CD4-positive, alpha-beta T cell treated with Interleukin-15 for 1 hour (primary cell): ENCODE measurements at places on chromosomes 2 and 18.

DNA sequence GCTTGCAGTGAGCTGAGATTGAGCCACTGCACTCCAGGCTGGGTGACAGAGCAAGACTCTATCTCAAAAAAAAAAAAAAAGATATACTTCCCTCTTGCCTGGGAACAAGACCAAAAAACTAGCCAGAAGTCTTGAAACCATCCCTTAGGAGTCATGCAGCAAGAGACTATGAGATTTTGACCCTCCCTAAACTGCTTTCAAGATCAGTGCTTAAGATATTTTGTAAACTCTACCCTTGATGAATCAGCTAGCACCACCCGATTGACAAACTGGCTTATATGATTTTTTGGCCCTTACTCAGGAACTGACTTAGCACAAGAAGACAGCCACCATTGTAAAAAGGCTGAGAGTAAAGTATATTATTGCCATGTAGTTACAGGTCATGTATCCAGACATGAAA lies 3.8 kb downstream of the SULT1C3 start:
- DNase-seq, result no peak

GRCh38 chr18:79855147-79855933 lies 57.6 kb downstream of the KCNG2 start:
- no peak for DNase-seq

DNA sequence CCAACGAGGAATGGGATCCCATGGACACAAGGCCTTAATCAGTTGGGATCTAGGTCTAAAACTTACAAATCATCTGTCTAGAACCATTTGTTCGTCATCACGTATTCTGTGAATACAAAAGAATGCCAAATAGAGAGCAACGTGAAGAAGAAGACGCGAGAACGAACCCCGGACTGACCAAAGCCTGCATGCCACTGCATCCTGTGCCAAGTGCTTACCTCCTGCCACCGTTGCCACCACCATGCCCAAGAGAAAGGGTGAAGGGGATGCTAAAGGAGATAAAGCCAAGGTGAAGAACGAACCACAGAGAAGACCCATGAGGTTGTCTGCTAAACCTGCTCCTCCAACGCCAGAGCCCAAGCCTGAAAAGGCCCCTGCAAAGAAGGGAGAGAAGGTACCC lies 30.2 kb downstream of the ITSN2 start:
- no peak for DNase-seq

GRCh38 chr2:143560724-143561123 lies 431.5 kb downstream of the ARHGAP15 start:
- DNase-seq, result no peak

GRCh38 chr2:235674812-235675211 lies 181.0 kb downstream of the AGAP1 start:
- DNase-seq, result no peak

DNA sequence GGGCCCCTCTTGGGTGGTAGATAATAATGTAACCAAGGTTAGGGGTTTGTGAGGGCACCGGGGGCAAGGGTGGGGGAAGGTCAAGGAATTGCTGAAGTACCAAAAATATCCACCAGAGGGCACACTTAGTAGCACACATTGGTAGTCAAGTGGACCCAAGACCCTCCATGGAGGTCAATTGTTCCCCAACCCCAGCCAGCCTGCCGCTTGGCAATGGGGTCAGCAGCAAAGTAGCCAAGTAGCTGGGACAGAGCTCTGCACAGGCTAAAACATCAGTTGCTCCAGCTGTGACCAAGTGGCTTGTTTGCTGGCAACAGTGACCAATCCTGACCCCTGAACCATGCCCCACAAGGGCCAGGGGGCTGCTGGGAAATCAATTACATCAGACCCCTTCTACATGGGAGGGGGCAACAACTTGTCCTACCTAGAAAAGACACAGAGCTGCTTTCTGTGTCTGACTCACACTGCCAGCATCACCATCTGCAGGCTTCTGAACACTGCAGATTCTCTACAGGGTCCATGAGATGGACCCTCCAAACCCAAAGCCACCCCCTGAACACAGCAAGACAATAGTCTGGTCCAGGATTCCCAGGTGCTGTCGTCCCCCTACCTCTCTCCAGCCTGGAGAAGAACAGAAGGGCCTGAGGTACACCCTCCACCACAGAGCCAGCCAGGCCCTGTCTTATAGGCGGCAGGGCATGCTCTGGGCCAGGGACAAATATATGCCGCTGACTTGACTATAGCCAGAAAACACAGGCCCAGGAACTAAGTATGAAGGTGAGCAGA lies 76.0 kb downstream of the EMX1 start:
- DNase-seq, result peak; percentile 25

DNA sequence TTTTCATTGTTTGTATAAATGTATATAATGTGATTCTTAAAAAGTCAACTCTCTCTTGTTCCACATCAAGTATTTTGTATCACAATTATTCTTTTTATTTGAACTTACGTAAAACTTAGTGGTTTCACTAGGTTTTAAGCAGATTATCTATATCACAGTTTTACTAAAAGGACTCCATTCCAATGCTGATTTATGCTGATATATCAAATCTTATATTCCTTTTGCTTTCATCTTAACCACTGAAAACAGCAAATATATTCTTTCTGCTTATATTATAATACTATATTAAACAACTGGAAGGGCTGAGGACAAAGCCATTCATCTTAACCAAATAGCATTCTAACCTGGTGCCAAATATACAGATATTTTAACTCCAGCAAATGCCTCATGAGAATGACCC lies 24.2 kb downstream of the TRAPPC8 start:
- no peak for DNase-seq

DNA sequence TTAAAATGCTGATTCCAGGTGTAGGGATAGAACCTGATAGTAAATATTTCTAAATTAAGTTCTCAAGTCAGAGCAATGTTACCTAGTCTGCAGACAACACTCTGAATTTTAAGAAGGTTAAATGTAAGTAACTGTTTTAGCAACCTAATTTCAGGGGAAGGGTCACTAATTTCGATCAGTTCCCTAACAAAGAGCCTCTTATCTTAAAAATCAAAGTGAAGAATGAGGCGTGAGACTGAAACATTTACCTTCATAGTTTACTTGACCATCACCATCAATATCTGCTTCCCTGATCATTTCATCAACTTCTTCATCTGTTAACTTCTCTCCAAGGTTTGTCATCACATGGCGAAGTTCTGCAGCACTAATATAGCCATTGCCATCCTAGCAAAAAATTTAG lies 6.4 kb upstream of the STPG4 start:
- DNase-seq, result no peak

- DNase-seq, result no peak
Observed at GRCh38 chr2:121696410-121696930, 40.2 kb downstream of the NIFK start.

GRCh38 chr2:119005555-119005954 lies 63.6 kb downstream of the MARCO start:
- DNase-seq, result no peak

DNA sequence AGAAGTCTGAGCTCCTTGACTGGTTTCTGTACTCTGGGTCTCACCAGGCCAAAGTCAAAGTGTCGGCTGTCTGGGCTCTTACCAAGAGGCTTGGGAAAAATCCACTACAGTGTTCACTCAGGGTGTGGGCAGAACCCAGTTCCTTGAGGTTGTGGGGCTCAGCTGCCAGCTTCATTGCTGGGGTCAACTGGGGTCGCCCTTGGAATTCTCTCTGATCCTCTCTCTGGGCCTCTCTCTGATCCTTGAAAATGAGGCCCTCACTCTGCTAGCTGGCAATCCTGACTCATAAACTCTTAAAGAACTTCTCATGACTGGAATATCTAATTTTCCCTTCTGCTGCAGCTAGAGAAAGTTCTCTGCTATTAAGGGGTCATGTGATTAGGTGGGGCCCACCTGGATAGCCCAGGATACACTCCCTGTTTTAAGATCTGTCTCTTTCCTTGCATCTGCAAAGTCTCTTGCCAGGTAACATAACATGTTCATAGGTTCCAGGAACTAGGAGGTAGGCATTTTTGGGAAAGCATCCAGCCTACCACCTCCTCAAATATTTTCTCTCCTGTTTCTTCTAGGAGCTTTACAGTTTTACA lies 66.3 kb downstream of the SP110 start:
- DNase-seq, result no peak

GRCh38 chr2:133086176-133086575 lies 416.2 kb upstream of the LYPD1 start:
- no peak for DNase-seq

DNA sequence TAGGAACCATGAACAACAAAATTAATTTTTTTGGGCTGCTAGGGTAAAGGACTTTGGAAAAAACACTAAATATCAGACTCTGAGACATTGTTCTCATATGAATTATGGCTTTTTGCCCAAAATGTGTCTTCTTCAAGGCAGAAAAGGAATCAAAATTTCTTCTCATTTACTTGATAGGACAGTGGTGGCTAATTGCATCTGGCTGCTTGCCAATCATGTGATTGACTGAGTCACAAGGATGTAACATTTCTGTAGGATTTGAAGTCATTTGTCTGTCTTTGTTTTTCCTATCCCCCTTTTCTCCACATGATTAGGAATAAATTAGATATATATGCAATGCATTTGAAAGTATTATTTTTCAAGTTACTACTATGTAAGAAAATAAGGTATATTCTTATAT lies 130.2 kb downstream of the SLC4A10 start:
- DNase-seq, result no peak

DNA sequence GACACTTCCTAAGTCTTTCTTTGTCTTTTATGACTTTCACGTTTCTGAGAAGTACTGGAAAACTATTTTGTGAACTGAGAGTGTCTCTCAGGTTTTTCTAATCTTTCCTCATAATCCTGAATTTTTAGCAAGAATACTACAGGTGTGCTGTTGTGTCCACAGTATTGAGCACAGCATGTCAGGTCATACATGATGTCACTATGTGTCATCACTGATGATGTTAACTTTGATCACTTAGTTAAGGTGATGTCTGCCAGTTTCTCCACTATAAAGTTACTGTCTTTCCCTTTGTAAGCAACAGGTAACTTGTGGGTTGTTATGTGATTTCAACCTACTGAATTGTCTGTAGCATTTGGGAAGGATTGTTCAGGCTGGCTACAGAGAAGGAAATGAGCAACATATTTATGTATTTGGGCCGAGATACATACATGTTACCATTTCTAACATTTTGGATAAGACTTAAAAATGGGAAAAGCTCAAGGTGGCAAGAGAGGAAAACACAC lies 11.1 kb downstream of the MATN3 start:
- DNase-seq, result no peak

GRCh38 chr2:214542866-214543265 lies 132.0 kb downstream of the VWC2L start:
- no peak for DNase-seq

GRCh38 chr2:240990726-240991377 lies 7.6 kb upstream of the SNED1 start:
- DNase-seq, result no peak

GRCh38 chr2:70626254-70626990 lies 72.8 kb upstream of the TGFA start:
- no peak for DNase-seq

DNA sequence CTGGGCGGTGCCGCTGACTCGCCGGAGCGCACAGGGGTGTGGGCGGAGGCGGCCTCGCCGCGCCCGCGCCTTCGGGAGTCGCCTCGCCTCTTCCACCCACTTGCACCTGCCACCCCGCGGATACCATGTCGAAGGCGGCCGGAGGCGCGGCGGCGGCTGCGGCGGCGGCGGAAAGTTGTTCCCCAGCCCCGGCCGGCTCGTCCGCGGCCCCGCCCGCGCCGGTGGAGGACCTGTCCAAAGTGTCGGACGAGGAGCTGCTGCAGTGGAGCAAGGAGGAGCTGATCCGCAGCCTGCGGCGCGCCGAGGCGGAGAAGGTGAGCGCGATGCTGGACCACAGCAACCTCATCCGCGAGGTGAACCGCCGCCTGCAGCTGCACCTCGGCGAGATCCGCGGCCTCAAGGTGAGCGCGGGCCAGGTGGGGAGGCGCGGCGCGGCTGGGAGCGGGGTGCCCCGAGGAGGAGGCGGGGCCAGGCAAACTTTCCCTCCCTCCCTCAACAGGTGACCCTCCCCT lies 766 bp downstream of the CCDC85A start:
- no peak for DNase-seq

DNA sequence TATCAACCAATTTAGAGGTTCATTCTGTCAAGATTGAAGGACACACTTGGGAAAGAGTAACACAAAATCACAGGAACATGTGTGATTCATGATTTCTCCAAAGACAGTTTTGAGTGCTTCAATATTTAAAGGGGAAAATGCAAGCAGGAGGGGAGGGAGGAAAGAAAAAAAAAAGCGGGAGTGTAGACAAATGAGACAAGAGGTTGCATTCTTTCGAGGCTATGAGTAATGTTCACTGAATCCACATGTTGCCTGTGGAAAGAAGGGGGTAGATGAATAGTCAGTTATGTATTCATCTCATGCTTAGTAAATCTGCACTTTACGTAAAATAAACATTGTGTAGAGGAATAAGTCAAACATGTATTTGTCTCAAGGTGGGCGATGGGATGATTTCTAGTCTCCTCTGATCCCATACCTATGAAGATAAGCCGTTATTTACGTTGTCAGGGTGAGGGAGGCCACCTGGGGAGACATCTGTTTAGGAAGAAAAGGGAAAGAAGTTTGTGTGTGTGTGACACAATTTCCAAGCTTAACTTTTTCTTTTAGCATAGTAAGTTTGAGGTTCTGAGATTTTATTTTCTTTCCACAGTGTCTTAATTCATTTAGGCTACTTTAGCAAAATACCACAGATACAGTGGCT lies 211.0 kb upstream of the ZC3H15 start:
- no peak for DNase-seq

DNA sequence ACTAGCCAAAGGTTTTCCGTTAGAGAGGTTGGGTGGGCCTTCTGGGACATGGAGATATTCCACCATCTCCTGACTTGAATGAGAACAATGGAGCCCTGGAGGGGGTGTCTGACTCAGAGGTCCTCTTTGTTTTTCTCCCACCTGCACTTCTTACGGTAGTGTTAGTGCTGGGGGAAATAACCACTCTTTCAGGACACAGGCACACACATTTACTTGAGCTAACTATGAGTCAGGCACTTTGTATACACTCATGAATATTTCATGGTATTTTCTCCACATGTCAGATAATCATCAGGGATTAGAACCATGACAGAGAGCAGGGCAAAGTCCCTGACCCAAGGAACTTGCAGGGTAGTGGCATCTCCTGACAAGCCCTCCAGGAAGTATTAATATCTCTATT lies 439.1 kb downstream of the TSN start:
- DNase-seq, result no peak

DNA sequence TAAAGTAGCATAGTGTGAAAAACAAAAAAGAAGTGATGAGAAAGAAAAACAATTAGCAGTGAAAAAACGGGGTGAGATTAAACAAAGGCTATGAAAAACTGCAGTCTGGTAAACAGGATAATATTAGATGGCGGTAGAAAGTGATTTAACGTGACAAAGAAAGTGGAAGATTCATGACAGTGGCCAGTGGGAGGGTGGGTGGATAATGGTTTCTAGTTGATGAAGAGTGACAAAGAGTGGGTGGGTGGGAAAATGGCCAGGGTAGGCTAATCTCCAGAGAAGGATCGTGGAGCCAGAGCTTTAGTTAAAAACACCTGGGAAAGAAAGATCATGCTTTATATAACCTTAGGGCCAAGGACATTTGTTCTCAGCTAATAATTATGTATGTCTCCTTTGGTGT lies 1667.8 kb downstream of the LRP1B start:
- no peak for DNase-seq

GRCh38 chr2:40680547-40680946 lies 228.7 kb upstream of the SLC8A1 start:
- DNase-seq, result no peak

GRCh38 chr2:187124529-187124928 lies 275.6 kb upstream of the ZSWIM2 start:
- no peak for DNase-seq

GRCh38 chr18:79395308-79395640 lies 456 bp upstream of the NFATC1 start:
- peak; percentile 17 for DNase-seq
